Pancreas (tissue), 10 donors: ENCODE measurements at places on chromosomes 2 and 18. TPM values are rescaled to one million over a fixed set of nuclear protein-coding genes. Genes with fewer than 3 reads are reported as not detected.

DNA sequence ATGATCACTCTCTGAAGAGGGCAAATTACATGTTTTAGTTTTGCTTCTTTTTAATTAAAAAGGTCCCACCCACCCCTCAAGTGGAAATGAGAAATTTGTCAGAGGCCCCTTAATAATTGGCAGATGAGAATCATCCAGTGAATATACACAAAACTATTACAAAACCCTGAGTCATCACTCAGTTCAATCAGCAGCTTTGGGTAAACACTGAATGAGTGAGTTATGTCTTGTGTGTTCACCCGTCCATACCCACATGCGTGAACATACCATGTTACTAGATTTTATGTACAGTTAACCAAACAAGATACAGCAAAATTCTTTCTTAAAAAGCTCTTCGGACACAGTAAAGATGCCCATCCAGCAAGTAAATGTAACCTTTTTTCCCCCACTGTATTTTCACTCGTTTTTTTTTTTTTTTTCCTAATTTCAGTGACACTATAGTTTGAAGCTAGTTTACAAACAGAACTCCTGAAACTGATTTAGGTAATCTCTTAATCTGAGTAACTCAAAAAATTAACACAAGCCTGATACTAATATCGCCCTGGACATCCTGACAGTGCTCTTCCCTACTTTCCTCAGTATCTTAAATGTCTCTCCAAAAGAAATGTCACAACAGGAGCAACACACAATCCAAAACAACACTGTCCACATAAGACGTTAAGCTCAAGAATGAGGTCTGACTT is 1.4 kb downstream of the PSME4 start:
- peaks cover 14% of the 10 kb centered on the region for H3K4me1 ChIP-seq
- H3K27me3 ChIP-seq: no peaks in the 10 kb centered on the region
- no peaks in the 10 kb centered on the region for H3K36me3 ChIP-seq
- H3K27ac ChIP-seq: peak overlapping the region; percentile 89
- peak overlapping the region; percentile 90 for H3K4me3 ChIP-seq

DNA sequence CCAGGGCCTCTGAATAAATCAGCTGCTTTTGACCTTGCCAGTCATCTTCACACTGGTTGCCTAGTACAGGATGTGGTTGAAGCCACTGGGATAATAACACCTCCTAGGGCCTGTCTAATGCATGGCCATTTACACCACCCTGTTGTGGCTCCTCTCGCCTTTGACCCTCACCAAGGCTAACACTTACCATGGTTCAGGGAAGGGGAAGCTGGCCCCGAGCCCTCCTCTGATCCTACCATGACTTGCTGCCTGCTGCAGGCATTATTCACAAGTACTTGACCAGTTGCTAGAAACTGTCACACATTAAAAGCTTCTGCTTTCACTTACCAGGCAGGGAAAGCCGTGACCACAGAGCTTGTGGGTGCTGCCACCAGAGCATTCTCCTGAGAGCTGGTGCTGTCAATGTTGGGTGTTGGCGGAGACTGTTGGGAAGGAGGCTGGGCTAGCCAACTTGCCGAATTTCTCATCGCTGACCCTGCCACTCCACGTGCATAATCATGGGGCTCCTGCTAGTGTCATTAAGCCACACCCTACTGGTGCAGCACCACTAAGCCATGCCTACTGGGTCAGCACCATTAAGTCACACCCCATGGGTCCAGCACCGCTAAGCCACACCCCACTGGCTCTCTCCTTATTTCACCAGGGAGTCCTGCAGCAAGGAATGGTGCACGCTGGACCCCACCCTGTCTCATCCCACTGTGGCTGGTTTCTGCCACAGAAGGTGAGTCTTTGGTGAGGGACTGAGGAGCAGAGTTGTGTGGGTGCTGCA is 47.0 kb upstream of the TTC39C start:
- H3K4me1 ChIP-seq: peaks cover 19% of the 10 kb centered on the region
- no peak for DNase-seq
- no peak overlapping the region for H3K4me3 ChIP-seq
- no peak overlapping the region for H3K27ac ChIP-seq
- no peaks in the 10 kb centered on the region for H3K36me3 ChIP-seq

RNU2-63P gene
- total RNA-seq: not detected

GRCh38 chr2:74762789-74763188 is 71.1 kb upstream of the HK2 start:
- H3K27me3 ChIP-seq: no peaks in the 10 kb centered on the region
- no peaks in the 10 kb centered on the region for H3K36me3 ChIP-seq
- no peak overlapping the region for H3K27ac ChIP-seq
- H3K4me3 ChIP-seq: no peak overlapping the region

- H3K27ac ChIP-seq: no peak overlapping the region
- no peaks in the 10 kb centered on the region for H3K4me1 ChIP-seq
- no peaks in the 10 kb centered on the region for H3K27me3 ChIP-seq
- H3K36me3 ChIP-seq: no peaks in the 10 kb centered on the region
- DNase-seq: no peak
- H3K4me3 ChIP-seq: no peak overlapping the region
Measured at GRCh38 chr2:151640087-151640486, 94.2 kb downstream of the NEB start.

DNA sequence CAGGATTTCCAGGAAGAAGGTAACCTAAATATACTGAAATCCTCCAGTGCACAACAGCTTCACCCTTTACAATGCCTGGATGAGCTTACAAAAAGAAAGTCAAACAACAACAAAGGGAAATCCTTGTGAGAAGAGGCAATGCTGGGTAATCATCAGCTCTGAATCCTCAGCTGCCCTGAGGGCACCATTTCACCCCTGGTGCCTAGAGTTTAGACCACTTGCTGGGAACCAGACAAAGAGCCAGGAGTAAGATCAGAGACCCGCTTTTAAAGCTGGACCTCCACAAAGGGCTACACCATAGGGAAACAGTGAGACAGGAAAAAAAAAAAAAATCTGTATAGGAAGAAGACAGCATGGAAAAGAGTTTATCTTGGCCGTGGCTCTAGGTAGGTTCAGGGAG is 97.0 kb downstream of the FOXI3 start:
- no peaks in the 10 kb centered on the region for H3K4me1 ChIP-seq
- no peaks in the 10 kb centered on the region for H3K36me3 ChIP-seq
- no peak overlapping the region for H3K4me3 ChIP-seq
- no peak for DNase-seq

DNA sequence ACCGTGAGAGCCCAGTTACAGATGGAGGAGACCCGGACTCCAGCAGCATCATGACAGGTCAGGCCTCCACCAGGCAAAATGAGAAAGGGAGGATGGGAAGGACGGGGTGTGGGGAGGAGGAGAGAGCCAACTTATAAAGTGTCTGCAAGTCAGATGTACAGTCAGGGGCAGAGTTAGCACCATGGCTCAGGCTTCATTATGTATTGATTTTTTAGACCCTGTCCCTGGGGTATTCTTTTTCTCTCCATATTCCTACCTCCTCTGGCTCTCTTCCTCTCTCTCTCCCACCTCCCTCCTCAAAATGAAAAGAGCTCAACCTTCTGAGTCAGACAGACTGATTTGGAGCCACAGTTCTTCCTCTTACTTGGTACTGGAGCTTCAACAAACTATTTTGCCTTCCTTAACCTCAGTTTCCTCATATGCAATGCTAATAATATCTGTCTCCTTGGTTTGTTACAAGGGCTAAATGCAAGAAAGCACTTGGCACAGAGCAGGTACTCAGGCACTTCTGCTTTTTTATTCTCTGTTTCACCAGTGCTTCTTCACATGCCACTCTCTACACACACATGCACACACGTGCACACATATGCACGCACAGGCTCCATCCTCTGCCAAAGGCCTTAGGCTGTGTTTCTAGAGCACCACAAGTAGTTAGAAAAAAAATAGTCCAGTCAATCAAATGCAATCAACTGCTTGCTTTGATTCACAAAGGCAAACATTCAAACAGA is 92.3 kb upstream of the PKDCC start:
- H3K27me3 ChIP-seq: no peaks in the 10 kb centered on the region
- H3K4me3 ChIP-seq: no peak overlapping the region
- H3K27ac ChIP-seq: no peak overlapping the region
- H3K36me3 ChIP-seq: no peaks in the 10 kb centered on the region
- DNase-seq: no peak
- no peaks in the 10 kb centered on the region for H3K4me1 ChIP-seq

ADD2 gene
- 2.6 TPM for total RNA-seq

HDLBP gene
- total RNA-seq: 764 TPM

- H3K36me3 ChIP-seq: no peaks in the 10 kb centered on the region
- H3K4me3 ChIP-seq: no peak overlapping the region
- H3K4me1 ChIP-seq: no peaks in the 10 kb centered on the region
- no peak overlapping the region for H3K27ac ChIP-seq
- no peaks in the 10 kb centered on the region for H3K27me3 ChIP-seq
Measured at GRCh38 chr18:36974686-36975085, 145.8 kb downstream of the KIAA1328 start.
